ENCODE measurements at places on chromosomes 3 and 15. TPM values are rescaled to one million over a fixed set of nuclear protein-coding genes. Genes with fewer than 3 reads are reported as not detected.

The CFAP100 gene
- polyA plus RNA-seq: not detected

The RHCG gene
- polyA plus RNA-seq: 0.23 TPM

The EFCAB12 gene
- 1.0 TPM for polyA plus RNA-seq

The CLDND1 gene
- polyA plus RNA-seq: 28.2 TPM

The LRRN1 gene
- 0.20 TPM for polyA plus RNA-seq

The CADM2 gene
- 1.0 TPM for polyA plus RNA-seq

The ROBO2 gene
- polyA plus RNA-seq: 0.41 TPM

The BCHE gene
- 1.3 TPM for polyA plus RNA-seq

The DOCK3 gene
- polyA plus RNA-seq: 0.38 TPM

The MESD gene
- 8.5 TPM for polyA plus RNA-seq

The FMN1 gene
- polyA plus RNA-seq: 0.71 TPM

DNA sequence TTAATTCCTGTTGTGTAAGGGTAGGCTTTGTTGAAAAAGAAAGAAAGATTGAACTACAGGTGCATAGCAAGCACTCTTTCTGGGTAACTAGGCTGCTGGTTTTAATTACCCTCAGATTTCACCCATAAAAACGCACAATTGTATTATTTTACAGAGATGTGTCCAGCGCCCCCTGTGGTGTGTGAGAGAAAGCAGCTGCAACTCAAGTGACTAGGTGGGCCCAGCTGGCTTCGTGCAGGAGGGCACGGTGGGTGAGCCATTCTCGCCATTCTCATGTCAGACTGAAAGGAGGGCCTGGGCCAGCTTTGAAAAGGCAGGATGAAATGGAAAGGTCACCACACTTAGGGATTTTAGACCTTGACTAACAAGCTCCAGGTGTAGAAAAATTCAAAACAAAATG lies 122.6 kb downstream of the LRIG1 start:
- no peak for DNase-seq

DNA sequence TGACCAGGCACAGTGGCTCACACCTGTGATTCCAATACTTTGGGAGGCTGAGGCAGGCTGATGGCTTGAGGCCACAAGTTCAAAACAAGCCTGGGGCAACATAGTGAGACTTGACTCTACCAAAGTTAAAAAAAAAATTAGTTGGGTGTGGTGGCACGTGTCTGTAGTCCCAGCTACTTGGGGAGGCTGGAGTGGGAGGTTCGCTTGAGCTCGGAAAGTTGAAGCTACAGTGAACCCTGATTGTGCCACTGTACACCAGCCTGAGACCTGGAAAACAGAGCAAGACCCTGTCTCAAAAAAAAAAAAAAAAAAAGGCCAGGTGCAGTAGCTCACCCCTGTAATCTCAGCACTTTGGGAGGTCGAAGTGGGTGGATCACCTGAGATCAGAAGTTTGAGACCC lies 3.1 kb downstream of the CDC25A start:
- DNase-seq: no peak

GRCh38 chr15:41502795-41503668 lies 9.4 kb downstream of the ITPKA start:
- no peak for DNase-seq

DNA sequence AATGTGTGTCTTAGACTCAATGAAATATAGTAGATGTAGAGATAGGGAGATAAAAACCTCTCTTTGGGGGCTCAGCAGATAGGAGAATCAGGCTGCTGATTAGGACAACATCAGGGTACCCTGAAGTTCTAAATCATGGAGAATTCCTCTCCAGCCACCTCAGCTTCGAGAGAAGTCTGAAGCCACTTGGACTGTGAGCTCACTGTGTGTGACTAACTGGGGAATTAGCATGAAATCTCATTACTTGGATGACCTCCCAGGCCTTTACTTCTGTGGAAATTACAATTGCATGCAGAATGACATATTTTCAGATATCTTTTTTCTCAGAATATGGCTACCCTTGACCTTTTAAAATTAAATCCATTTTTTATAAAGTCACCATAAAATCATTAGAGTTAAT lies 128.0 kb upstream of the MRPL3 start:
- DNase-seq: no peak

- DNase-seq: no peak
Observed at GRCh38 chr3:54830658-54831057, 97.2 kb downstream of the LRTM1 start.

GRCh38 chr15:77753281-77753873 lies 120.7 kb upstream of the LINGO1 start:
- no peak for DNase-seq

DNA sequence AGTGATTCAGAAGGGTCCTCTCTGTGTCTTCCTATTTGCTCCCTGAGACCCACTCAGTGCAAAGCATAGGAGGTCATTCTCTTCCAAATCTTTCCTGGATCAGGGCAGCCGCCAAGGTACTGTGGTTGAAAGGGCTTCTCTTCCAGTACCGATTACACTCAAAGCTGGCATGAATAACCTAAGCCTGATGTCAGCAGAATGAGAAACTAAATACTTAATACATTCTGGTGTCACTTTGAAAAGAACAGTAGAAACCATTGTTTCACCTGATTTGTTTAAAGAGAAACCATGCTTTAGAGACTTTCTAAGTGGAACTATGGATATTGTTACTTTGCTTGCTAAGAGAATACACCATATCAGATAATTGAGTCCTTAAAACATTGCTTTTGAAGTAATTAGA lies 50.2 kb downstream of the PDHB start:
- DNase-seq: no peak

GRCh38 chr3:50347187-50347813 lies 1.8 kb upstream of the ZMYND10 start:
- DNase-seq: peak; percentile 89

GRCh38 chr3:52428151-52429005 lies 16.5 kb downstream of the SEMA3G start:
- DNase-seq: peak; percentile 40

DNA sequence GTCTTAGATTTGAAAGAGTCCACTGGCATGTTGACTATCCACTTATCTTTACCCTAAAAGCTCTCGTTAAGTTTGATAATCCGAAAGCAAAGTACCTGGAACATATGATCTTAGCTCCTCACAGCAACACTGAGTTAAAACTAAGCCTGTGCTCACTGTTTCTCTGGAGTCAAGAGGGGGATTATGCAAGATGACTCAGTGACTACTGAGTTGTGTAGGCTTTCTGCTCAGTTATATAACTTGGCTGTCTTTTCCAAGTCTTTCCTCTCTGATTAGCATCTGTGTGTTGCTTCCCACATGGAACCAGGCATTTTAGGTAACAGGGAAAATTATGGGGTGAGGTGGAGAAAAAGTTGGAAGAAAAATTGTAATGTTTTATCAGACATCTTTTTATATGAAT lies 31.2 kb upstream of the MYO5C start:
- DNase-seq: no peak

DNA sequence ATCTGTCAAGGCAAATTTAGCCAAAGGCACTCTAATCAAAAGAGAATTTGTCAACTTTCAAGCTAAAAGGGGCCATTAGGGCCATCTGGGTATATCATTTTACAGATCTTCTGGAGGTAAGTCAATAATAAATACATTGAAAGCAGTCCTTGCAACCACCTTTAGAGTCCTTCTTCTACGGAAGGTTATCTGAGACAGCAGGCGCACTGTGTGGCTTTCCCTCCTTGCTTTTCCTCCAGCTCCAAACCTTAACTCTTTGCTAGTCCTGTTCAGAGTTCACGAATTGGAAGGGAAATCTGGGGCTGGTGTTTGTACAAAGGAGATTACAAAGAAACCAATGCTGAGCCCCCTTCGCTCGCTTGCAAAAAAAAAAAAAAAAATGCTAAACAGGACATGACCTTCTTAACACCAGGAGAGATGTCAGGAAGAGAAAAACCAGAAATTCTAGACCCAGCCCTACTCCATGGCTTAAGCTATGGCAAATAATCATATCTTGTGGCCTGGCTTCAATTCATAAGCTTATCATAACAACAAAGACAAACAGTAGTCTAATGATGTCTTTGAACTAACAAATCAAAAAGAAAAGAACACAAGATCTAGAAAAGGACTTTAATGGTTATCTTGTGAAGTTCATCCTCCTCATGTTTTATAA lies 215.7 kb downstream of the STT3B start:
- DNase-seq: no peak

DNA sequence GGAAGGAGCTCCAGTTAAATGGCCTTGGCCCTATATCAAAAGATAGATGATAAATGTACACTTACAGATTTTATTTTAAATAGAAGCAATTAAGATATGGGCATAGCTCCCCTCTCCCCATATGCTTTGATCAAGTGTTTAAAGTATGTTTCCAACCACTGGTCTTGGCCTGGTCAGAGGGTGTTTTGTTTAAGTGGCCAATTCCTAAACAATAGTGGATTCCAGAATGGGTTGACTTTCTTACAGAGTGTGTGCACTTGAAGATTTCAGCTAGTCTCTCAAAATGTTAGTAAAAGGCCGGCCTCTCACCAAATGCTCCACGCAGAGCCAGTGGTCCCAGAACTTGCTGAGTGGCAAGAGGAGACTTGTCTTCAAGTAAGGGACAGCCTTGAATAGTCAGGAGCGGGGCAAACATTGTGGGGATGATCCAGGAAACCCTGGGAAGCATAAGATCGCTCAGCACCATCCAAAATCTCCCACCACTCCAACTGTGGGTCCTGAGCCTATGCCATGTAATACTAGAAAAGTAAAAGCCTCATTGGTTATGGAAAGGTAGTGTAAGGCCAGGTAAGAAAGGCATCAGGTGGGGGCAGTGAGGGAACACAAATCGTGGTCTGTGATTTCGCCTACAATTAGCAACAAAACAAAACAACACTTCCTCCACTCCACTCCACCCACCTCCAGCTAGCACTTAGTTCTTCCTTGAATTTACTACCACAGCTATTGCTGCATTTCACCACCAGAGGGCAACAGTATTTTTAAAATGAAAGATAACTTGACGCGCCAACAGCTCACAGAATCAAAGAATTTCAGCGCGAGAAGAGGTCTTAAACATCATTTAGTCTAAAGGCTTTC lies 4.8 kb downstream of the RARRES1 start:
- DNase-seq: no peak

DNA sequence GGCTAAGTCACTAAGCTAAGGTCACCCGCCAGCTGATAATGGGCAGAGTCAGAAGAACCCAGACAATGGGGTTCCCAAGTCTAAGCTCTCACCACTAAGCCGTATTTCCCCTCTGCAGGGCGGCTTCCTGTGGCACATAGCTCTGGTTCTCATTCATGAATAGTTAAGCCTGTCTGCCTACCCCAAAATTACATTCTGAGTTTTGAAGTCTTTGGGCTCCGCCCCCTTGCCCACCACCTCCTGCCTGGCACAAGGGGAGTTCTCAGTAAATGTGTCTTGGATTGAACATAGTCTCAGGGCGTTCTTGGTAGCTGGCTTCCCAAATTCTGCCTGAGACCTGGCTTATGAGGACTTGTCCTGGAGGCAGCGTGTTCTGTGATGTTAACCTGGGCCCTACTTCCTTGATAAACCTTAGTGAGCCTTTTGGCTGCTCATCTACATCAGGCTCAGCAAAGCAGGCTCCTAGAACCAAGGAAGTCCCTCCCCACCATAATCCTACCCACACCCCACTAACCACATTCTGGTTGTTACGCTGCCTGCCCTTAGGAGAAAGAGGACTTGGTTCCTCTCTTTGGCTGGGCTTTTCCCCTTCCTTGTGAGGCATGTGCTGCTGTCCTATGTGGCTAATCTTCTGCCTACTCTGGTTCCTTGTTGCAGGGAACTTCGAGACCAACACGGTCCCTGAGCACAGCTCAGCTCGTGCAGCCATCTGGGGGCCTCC lies 54.9 kb downstream of the STARD5 start:
- DNase-seq: no peak

- no peak for DNase-seq
Observed at GRCh38 chr3:35733341-35733740, 94.0 kb downstream of the ARPP21 start.

DNA sequence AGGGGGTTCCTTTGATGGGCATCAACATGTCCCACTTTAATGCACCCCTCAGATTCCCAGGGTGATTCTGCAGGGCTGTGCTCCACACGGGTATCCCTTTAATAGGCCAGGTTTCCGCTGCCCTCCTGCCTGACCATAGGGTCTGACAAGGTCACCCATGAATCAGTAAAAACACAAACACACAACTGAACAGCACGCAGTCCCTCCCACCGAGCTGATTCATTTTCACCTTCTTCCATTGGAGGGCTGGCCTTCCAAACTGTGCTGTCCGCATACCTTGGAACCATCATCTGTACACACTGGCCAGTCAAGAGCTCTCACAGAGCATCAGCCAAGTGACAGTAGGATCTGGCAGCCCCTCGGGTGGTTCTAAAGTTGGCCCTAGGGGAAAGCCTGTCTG lies 93.7 kb downstream of the FBLN2 start:
- DNase-seq: no peak
